ENCODE measurements at places on chromosomes 3 and 15.

- DNase-seq, result no peak
These were observed 23.4 kb upstream of the GALNT15 start for GRCh38 chr3:16151109-16151508.

DNA sequence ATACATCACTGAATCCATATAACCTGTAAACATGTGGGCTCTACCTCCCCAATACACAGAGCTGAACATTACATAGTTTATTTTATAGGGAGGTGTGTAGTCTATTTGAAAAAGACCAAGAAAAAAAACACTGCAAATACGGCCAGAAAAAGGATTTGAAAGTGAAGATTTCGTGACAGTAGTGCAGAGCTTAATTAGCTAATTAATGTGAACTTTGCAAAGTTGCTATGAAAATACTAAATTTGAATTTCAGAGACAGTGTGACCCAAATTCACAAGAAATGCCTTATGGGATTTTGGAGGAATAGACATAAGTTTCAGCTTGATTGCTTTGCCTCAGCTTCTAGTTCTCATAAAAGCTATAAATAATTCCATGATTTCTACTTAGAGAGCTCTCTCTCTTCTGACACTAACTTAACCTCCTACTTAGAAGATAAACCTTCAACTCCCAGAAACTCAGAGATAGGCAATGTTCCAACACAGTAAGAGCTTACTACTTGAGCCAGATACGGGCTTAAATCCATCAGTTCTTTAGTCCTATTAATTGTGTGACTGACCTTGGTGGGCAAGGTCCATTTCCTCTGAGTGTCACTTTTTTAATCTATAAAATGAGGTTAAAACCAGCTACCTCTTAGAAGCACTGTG lies 87.3 kb upstream of the THBS1 start:
- no peak for DNase-seq

- no peak for DNase-seq
These were observed 4.4 kb downstream of the UACA start for GRCh38 chr15:70758790-70759462.

GRCh38 chr3:180828723-180829408 lies 83.6 kb upstream of the FXR1 start:
- no peak for DNase-seq

DNA sequence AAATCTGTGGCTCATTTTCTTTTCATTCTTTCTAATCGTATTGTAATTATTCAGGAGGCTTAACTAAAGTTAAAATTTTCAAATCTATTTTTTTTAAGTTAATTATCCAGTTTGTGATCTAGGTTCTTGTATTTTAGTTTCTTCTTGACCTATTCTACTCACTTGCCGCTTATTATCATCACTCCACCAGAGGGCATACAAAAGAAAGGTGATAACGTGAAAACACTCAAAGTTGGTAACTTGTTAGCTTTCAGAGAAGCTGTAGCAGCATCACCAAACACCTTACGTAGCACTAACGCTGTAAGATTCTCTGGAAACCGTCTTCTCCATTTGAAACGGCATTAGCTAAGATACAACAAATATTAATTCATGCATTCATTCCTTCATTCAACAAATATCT lies 4.8 kb downstream of the GNB4 start:
- DNase-seq, result no peak

DNA sequence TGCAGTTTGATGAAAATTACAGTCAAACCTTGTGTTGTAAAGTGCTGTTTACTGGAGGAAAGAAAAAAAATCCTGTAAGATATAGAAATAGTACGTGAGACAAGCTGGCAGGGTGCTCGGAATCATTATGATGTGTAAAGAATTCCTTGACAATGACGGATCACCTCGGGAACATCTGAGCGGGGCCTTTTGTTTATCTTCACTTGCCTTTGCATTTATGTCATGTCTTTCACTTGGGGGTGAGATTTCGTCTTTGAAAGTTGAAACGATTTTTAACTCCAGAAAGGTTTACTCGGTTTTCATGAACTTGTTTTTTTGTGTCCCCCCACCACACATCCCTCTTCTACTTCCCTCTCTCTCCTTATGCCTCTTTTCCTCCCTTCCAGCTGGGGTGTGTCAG lies 128.3 kb upstream of the VEPH1 start:
- DNase-seq, result no peak

DNA sequence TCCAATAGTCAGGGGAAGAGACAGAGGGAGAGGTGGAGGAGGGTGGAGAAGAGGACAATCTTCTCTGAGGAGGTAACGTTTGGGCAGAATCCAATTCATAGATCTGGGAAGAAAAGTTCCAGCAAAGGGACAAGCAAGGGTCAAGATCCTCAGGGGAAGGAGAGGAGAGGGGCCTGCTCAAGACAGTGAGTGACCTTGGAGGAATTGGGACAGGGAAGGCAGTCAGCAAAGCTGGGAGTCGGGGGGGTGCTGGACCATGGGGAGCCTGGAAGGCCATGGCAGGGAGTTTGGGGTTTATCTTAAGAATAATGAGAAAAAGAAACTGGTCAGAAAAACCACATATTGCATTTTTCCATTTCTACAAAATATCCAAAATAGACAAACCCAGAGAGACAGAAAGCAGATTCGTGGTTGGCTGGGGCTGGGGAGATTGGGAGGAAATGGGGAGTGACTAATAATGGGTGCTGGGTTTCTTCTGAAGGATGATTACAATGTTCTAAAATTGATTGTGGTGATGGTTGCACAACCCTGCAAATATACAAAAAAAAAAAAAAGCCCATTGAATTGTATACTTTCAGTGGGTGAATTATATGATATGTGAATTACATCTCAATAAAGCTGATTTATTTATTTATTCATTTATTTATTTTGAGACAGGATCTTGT lies 19.6 kb upstream of the SRP14 start:
- no peak for DNase-seq

- no peak for DNase-seq
These were observed 3.7 kb downstream of the SETMAR start for GRCh38 chr3:4306860-4307259.

GRCh38 chr3:48280881-48281280 lies 40.0 kb downstream of the ZNF589 start:
- DNase-seq, result no peak

DNA sequence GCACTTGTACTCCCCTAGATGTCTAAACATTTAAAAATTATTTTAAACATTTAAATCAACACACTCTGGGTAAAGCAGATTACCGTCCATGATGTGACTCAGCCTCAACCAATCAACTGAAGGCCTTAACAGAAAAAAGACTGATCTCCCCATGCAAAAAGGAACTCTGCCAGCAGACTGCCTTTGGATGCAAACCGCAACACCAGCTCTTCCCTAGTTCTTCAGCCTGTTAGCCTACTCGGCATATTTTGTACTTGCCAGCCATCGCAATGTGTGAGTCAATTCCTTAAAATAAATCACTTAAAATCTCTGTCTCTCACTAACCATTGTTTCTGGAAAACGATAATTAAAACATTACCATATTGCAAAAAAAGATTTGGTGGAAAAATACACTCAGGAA lies 375.9 kb downstream of the RSL24D1 start:
- DNase-seq, result no peak

DNA sequence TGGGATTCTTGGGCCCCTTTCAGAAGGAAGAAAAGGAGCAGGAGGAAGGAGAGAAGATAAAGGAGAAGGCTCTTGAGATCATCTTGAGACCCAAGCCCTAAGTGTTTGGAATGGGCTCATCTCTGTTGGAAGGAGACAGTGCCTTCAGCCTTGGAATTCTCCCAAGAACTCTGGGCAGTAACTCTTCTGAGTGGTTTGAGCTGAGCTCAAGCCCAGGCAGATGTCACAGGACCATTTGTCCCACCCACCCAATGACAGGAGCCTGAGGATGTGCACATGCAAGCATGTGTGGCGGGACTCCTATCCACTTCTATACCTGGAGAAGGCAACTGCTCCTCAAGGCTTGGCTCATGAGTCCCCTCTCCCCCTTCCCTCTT lies 14.6 kb upstream of the TMEM40 start:
- no peak for DNase-seq

GRCh38 chr15:61422773-61423172 lies 193.7 kb upstream of the RORA start:
- DNase-seq, result no peak

DNA sequence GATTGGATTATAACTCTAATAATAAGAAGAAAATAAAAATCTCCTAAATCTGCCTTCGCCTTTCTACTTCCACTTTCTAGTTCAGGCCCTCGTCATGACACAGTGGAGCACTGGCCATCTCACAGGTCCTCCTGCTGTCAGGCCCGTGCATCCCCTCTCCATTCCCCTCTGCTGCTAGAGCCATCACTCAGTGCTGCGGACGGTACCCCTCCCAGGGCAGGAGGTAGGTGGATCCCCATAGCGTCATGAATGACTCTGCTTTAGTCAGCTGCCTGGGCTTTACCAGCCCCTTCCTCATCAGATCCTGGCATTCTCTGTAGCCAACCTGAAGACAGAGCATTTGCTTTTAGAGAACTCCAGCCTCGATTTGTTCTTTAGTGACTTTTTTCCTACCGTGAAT lies 12.0 kb upstream of the PPP1R2 start:
- DNase-seq, result no peak

GRCh38 chr3:56980243-56980642 lies 80.2 kb upstream of the SPATA12 start:
- DNase-seq, result no peak

DNA sequence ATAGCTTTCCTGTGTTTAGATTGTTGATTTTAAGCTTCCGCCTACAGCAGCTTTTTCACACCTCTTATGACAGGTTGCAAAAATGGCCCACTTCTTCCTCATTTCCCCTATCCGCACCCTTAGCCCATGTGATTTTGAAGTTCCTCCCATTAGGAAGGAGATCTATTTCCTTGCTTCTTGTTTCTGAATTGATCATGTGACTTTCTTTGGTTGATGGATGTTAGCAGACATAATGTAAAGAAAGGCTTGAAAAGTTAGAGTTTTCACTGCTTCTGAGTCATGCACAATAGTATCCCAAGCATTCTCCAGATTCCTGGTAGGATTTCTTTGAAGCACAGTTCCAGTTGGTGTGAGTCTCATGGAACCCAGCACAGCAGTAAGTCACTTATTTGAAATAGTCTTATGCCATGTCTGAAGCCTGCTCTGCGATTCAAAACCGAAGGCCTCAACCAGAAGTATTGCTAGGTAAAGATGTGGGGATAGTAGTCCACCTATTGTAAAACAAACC lies 76.6 kb downstream of the EDEM1 start:
- DNase-seq, result no peak
